ENCODE measurements at places on chromosomes 6 and 20. TPM values are rescaled to one million over a fixed set of nuclear protein-coding genes. Genes with fewer than 3 reads are reported as not detected.

CTCFL gene
- total RNA-seq: 0.33 TPM

IRAK1BP1 gene
- total RNA-seq: 5.0 TPM

DNA sequence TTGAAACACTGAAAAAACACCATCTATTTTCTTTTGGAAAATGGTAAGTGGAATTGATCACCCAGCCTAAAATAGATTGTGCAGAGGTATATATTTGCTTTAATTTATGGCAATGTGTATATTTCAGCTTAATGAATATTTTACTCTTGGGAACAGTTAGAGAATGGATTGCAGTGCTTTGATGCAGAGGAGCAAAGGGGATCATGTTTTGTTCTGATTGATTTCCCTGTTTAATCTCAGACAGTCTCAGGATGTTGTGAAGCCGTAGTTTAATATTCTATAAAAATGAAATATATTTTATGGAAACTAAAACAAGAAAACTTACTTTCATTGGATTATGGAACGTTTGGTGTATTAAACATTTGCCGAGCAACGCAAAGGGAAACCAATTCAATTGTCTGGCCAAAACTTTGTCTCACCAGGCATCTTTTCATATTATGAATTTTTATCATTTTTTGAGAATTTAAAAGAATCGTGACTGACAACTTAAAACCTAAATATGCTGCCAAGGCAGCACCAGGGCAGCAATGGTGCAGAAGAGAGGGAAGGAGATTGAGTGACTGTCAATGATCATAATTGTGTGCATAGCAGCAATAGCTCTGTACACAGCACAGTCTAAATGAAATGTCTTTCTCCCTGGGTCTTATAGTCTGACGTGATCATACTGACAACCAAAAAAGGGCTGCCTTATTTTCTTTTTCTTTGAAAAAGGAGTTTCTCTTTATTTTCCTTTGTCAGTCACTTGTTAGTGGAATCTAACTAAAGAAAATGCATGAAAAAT lies 105.5 kb upstream of the EPHA7 start:
- no peak overlapping the region for H3K4me3 ChIP-seq
- no peaks in the 10 kb centered on the region for H3K36me3 ChIP-seq
- DNase-seq: no peak
- H3K27ac ChIP-seq: no peak overlapping the region
- no peaks in the 10 kb centered on the region for H3K27me3 ChIP-seq

DNA sequence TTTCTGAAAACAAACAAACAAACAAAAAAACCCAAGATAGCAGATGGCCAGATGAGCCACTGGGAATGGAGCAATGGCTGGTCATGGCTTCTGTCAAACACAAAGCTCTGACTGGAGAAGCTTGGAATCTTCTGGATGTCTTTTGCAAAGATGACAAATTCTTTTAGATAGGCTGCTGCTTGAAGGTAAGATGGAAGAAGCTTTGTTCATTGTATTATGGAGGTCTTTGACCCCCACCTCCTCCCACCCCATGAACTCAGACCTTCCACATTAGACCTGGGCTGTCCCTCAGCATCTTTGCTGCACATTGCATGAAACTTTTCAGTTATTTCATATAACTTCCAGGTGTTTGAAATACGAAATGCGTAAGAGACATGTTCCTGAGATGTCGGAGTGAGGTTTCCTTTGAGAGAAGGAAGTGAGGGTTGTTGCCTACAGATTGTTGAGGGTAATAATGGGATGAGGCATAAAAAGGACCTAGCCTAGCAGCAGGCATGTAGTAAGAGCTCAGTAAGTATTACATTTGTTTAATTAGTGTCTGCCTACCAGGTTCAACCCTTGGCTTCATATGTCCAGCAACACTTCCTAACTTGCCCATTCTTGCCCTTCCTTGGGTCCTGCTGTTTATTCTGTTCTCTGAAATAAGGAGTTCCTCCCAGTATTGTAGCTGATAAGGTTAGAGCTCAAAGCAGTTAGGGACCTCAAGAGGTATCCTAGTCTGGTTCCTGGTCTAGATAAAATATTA lies 51.4 kb upstream of the IER3 start:
- no peak for DNase-seq
- no peaks in the 10 kb centered on the region for H3K36me3 ChIP-seq
- H3K27me3 ChIP-seq: no peaks in the 10 kb centered on the region
- no peaks in the 10 kb centered on the region for H3K4me1 ChIP-seq

DNA sequence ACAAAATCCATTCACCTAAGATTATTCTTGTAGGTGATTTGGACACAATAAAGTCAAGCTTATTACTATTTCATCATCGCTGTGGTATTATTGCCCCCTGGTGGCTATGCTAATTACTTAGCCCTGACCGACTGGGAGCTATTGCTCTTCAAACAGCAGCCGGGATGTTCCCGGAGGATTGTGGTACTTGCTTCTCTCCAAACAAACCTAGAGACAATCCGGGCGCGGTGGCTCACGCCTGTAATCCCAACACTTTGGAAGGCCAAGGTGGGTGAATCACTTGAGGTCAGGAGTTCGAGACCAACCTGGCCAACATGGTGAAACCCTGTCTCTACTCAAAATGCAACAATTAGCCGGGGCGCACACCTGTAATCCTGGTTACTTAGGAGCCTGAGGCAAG lies 15.4 kb upstream of the STMND1 start:
- DNase-seq: peak; percentile 60
- H3K4me3 ChIP-seq: no peak overlapping the region
- H3K36me3 ChIP-seq: no peaks in the 10 kb centered on the region
- H3K27me3 ChIP-seq: no peaks in the 10 kb centered on the region
- no peak overlapping the region for H3K27ac ChIP-seq
- no peaks in the 10 kb centered on the region for H3K4me1 ChIP-seq
